ENCODE measurements at places on chromosomes 5 and 9.

- no peak for DNase-seq
Observed at GRCh38 chr9:77533671-77534070, 114.5 kb downstream of the GNA14 start.

GRCh38 chr9:118162716-118163115 is 458.5 kb downstream of the TLR4 start:
- DNase-seq = no peak

DNA sequence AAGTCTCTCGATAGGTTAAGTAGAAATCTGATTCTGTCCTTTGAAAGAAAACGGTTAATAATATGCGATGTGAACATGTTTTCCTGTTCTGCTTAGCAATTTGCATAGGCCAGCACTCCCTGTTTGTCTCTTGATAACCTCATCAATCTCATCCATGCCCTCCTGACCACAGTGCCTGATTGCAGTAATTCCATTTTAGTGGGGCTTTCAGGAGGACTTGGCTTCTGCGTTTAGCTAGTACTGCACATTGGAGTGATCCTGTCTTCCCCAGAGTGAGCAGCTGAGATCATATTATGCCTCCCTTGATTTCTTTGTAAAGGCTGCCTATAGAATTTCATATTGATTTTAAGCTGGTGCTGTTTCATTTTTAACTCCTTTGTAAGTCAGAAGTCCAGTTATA is 335.9 kb upstream of the ISL1 start:
- no peak for DNase-seq

DNA sequence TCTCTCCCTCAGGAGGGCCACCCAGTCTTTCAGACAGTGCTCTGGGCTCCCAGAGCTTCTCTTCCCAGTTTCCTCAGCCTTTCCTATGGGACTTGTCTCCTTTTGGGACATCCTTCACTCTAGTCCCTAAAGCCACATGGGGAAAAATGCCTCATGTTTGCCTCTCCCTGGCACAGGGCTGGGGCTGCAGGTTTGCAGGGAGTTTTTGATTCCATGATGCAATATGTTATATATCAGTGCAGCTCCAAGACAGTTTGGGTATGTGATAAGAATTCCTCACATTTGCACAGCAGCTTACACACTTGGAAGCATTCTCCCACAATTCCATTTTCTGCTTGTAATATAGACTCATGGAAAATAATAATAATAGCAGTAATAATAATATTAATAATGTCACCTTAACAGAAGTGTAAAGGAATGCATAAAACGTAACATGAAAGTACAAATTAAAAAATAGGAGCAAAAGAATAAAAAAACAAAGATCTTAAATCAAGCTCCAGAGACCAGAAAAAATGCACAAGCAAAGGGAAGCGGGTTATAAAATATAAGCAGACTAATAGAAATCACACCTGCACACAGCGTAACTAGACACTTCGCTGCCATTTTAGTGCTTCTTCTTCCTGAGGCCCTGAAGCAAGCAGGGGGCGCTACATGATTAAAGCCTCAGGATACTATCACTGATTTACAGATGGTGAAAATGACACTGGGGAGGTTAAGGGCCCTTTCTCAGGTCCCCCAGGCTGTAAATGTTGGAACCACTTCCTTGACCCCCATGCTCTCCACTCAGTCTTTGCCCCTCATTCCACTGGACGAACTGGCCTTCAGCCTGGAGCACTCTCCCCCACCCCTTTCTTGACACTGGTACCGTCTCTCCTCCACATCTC is 70.0 kb upstream of the IL17B start:
- peak; percentile 57 for DNase-seq

DNA sequence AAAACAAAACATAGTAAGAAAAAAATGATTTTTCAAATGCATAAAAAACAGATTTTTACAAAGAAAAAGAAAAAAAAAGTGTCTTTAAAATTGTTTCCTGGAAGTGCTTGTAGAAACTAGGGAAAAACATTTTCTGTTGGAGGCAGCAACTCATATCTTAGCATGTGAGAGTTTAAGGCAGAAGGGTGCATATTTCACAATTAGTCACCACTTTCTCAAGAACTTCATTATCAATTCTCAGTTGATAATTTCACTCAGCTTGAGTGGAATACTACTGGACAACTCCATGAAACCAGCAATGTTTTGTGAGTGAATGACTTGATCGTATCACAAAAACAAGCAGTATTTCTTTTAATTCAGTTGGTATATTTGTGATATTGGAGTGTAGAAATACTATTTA is 508.3 kb upstream of the DAB2 start:
- no peak for DNase-seq

GRCh38 chr5:130116462-130116861 is 212.2 kb downstream of the CHSY3 start:
- peak; percentile 14 for DNase-seq

GRCh38 chr9:8766096-8766495 is 966.5 kb upstream of the DMAC1 start:
- DNase-seq = no peak

- DNase-seq = peak; percentile 76
Observed at GRCh38 chr5:40572937-40573336, 106.8 kb upstream of the PTGER4 start.

DNA sequence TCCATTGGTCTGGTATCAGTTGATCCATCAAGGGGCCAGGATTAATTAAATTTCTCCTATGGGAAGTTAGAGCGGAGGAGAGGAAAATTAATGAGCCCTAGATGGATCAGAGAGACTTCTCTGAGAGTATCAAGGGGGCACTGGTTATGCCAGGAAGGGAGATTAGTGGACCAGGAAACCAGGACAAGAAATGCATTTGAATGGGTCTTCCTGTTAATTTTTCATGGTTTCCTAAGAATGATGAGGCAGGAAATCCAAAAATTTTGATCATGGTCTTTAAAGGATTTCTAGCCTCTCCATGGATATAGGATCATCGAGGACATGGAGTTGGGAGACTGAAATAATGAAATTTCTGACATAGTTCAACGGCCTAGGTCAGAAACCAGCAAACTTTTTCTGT is 30.8 kb downstream of the FOXI1 start:
- DNase-seq = no peak

- DNase-seq = no peak
Observed at GRCh38 chr9:112970939-112971338, 41.1 kb downstream of the ZNF883 start.

DNA sequence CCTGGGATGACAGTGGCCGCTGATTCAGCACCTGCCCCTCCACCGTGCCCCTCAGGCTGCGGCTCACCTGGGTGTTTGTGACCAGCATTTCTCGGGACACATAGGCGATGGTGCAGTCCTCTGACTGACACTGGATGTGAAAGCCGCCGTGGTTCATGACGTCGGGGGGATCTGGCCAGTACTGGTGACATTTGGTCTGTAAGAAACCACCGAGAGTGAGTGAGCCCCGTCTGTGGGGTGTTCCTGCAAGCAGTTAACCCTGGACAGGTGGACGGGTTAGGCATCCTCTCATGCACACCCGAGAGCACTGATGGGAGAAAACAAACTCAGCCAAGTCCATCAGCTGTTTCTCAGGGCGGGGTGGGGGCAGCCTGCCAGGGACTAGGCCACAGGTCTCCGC is 62.5 kb upstream of the EPB41L4B start:
- no peak for DNase-seq

DNA sequence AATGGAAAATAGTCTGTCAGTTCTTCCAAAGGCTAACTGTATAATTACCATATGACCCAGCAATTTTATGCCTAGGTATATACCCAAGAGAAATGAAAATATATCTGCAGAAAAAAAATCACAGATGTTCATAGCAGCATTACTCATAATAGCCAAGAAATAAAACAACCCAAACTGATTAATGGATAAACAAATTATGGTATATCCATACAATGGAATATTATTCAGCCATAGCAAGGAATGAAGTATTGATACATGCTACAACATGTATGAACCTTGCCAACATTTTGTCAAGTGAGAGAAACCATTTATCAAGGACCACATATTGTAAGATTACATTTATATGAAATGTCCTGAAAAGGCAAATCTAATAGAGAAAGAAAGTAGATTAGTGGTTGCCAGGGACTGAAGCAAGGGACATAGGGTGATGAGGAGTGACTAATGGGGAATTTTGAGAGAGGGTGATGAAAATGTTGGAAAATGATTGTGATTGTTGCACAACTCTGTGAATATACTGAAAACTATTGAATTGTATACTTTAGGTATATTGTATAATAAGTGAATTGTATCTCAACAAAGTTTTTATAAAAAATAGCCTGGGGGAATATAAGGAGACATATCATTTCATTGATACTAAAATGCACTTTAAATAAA is 114.4 kb downstream of the PBX3 start:
- DNase-seq = peak; percentile 71

- DNase-seq = no peak
Observed at GRCh38 chr5:82551192-82551591, 273.0 kb upstream of the RPS23 start.
